ENCODE measurements at places on chromosomes 4 and X.

- H3K27me3 ChIP-seq: no peaks in the 10 kb centered on the region
- H3K36me3 ChIP-seq: peaks cover 5% of the 10 kb centered on the region
- no peak overlapping the region for H3K27ac ChIP-seq
- peaks cover 9% of the 10 kb centered on the region for H3K4me1 ChIP-seq
- no peak for DNase-seq
- H3K4me3 ChIP-seq: no peak overlapping the region
These were observed 234.7 kb downstream of the OR13H1 start for GRCh38 chrX:131778269-131779218.

DNA sequence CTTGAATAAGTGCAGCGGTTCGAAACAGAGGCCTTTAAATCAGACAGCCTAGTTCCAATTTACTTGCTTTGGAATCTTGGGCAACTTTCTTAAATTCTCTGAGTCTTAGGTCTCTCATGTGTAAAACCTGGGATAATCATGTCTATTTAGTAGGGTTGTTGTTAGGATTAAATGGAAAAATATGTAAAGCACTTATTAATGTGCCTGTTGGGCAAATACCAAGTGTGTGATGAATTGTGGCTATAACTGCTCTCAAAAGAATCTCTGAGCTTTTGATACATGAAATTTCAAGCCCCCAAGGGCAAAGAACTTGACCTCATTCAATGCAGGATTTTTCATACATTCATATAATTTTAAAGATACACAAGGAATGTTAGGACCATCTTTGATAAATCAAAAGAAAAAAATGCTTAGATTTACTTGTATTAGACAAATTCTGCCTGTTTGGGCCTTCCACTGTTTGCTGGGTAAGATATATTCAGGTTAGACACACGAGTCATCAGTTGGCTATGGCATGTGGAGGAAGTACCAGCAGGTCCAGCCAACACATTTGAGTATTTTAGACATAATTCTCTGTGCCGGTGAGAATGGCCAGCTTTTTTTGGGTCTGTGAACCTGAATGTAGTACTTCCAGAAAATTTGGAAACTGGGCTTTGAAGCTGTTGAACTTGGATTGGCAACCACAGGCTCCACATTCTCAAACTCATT lies 241.4 kb upstream of the CNKSR2 start:
- no peak overlapping the region for H3K4me3 ChIP-seq
- H3K27me3 ChIP-seq: no peaks in the 10 kb centered on the region
- no peaks in the 10 kb centered on the region for H3K4me1 ChIP-seq
- DNase-seq: no peak

DNA sequence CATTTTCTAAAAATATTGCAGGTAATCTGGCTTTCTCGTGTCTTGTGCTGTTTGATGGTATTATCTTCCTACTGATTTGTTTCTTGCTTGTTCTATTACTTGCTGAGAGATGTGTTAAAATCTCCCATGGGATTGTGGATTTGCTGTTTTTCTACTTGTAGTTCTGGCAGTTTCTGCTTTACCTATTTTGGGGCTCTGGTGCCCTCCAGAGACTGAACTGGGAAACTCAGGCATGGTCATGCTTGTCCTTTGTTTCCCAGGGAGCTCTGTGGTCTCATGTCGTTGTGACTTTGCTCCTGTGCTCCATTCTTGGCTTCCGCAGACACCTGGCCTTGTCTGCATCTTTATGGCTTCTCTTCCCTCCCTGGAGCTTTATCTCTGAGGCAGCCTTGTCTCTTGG lies 39.5 kb downstream of the NSD2 start:
- peaks cover 23% of the 10 kb centered on the region for H3K36me3 ChIP-seq
- H3K4me3 ChIP-seq: no peak overlapping the region
- peaks cover 2% of the 10 kb centered on the region for H3K27me3 ChIP-seq
- H3K27ac ChIP-seq: peak overlapping the region; percentile 30

DNA sequence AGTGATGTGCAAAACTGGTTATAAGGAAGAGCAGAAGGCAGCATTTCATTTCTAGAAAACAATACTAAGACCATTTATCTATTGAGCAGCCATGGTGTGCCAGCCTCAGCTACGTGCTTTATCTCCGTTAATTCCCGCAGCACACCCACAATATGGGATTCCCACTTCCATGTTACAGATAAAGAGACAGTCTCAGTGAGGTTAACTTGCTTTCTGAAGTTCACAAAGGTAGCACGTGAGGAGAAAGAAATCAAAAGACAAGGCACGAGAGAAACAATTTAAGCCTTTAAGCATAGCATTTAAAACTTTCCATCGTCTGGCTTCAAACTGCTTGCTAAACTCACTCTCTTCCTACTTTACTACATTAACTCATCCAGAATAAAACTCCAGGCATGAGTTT lies 8.0 kb upstream of the RPL34 start:
- H3K36me3 ChIP-seq: peaks cover 5% of the 10 kb centered on the region
- no peaks in the 10 kb centered on the region for H3K27me3 ChIP-seq
- H3K27ac ChIP-seq: no peak overlapping the region
- no peak overlapping the region for H3K4me3 ChIP-seq

GRCh38 chr4:184850431-184851199 lies 24.8 kb upstream of the ACSL1 start:
- no peak overlapping the region for H3K4me3 ChIP-seq
- DNase-seq: no peak
- H3K4me1 ChIP-seq: no peaks in the 10 kb centered on the region
- H3K27ac ChIP-seq: no peak overlapping the region
- H3K36me3 ChIP-seq: no peaks in the 10 kb centered on the region

- H3K27ac ChIP-seq: no peak overlapping the region
- peaks cover 7% of the 10 kb centered on the region for H3K4me1 ChIP-seq
- H3K4me3 ChIP-seq: no peak overlapping the region
- no peak for DNase-seq
- H3K27me3 ChIP-seq: no peaks in the 10 kb centered on the region
These were observed 43.1 kb downstream of the SRPX2 start for GRCh38 chrX:100687128-100687527.

- H3K4me1 ChIP-seq: peaks cover 8% of the 10 kb centered on the region
- H3K36me3 ChIP-seq: no peaks in the 10 kb centered on the region
- H3K4me3 ChIP-seq: peak within 1 kb of the TSS; percentile 88
- peak within 1 kb of the TSS; percentile 83 for H3K27ac ChIP-seq
These were observed at the start of gene SPATA18 for GRCh38 chr4:52051213-52051614. Gene SPATA18, plus strand, starts transcription at chr4:52051304. Its CDS starts 401 bp downstream, at chr4:52051705.

GRCh38 chrX:152899111-152899873 lies 1.4 kb downstream of the ZNF185 start:
- no peak overlapping the region for H3K27ac ChIP-seq
- no peak for DNase-seq

DNA sequence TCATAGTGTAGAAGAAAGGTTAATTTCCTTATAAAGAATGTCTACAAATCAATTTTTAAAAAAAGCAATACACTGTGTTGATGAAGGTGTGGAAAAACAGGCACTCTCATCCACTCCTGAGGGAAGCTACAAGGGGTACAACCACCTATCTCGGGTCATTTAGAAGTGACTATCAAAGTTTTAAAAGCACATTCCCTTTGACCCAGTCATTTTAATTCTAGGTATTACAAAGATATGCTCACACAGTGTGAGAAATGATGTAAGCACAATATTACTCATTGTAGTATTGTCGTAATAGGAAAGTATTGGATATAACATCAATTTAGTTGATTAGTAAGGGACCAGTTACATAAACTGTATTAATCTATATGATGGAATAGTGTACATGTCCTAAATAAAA lies 7.4 kb upstream of the HCCS start:
- H3K27me3 ChIP-seq: no peaks in the 10 kb centered on the region
- DNase-seq: no peak
- H3K4me1 ChIP-seq: peaks cover 19% of the 10 kb centered on the region
- H3K4me3 ChIP-seq: no peak overlapping the region
- no peaks in the 10 kb centered on the region for H3K36me3 ChIP-seq

GRCh38 chr4:53780736-53781400 lies 189.6 kb upstream of the LNX1 start:
- peaks cover 69% of the 10 kb centered on the region for H3K4me1 ChIP-seq
- no peaks in the 10 kb centered on the region for H3K27me3 ChIP-seq
- H3K36me3 ChIP-seq: no peaks in the 10 kb centered on the region
- peak overlapping the region; percentile 62 for H3K4me3 ChIP-seq
- DNase-seq: peak; percentile 58

- H3K36me3 ChIP-seq: no peaks in the 10 kb centered on the region
- H3K4me3 ChIP-seq: no peak overlapping the region
- H3K27ac ChIP-seq: no peak overlapping the region
- DNase-seq: no peak
These were observed 63.4 kb downstream of the NUDT10 start for GRCh38 chrX:51395810-51396728.

DNA sequence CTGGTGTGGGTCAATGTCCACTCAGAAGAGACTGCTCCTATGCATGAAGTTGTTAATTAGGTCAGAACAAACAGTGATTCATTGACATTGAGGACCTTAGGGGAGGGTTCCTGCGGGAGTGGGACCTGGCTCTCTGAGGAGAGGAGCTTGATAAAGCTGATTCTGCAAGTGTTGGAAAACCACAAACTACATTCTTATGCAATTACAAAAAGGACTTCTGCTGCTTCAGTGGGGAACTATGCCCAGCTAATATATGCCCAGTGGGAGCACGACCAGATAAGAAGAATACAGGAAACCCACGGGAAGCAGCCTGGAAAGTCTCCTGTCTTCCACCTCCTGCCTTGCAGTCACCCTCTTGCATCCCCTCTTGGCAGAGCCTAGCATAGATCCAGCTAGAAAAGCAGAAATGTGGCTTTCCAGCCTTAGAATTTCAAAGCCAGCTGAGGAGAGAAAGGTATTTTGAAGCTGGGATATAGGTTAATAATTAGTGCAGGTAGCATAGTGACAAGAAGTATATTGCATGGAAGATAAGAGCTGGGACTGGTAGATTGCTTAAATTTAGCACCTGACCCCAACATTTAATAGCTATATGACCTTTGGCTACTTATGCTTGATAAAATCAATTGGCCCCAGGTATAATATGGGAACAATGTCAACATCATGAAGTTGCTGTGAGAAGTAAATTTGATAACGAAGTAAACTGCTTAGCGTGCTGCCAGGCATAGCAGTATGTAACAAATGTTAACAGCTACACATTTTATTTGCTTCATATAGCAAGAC lies 34.9 kb upstream of the UGT8 start:
- DNase-seq: no peak
- H3K27me3 ChIP-seq: peaks cover 2% of the 10 kb centered on the region
- H3K36me3 ChIP-seq: no peaks in the 10 kb centered on the region

DNA sequence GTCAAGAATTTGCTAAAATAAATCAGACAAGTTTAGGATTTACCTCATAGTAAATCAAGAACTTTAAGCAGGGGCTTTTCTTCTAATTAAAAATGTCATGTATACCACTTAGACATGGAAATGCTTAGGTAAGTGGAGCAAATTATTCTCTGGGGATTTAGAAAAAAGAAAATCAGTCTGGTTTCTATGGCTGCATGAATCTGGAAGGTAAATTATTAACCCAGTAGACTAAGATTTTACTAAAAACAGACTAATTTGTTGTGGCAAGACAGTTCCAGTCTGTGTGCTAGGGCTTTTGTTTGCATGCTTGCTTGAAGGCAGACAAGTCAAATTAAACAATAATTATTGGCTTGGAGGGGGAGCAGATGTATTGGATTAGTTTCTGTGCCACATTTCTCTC lies 140.6 kb downstream of the TBL1X start:
- no peak for DNase-seq
- no peak overlapping the region for H3K27ac ChIP-seq
- H3K27me3 ChIP-seq: no peaks in the 10 kb centered on the region
- H3K4me3 ChIP-seq: no peak overlapping the region

- H3K36me3 ChIP-seq: no peaks in the 10 kb centered on the region
- H3K4me3 ChIP-seq: no peak overlapping the region
- peaks cover 8% of the 10 kb centered on the region for H3K27me3 ChIP-seq
- DNase-seq: no peak
- H3K27ac ChIP-seq: no peak overlapping the region
These were observed 183.1 kb upstream of the GALNT7 start for GRCh38 chr4:172985552-172985951.

GRCh38 chr4:66430856-66431255 lies 760.6 kb upstream of the EPHA5 start:
- peak overlapping the region; percentile 11 for H3K27ac ChIP-seq
- no peak for DNase-seq
- H3K4me3 ChIP-seq: no peak overlapping the region

- H3K27ac ChIP-seq: no peak within 1 kb of the TSS
- no peaks in the 10 kb centered on the region for H3K36me3 ChIP-seq
- H3K4me1 ChIP-seq: no peaks in the 10 kb centered on the region
- no peak for DNase-seq
- H3K4me3 ChIP-seq: no peak within 1 kb of the TSS
These were observed at the start of gene TMPRSS11F for GRCh38 chr4:68129793-68130192. Gene TMPRSS11F, minus strand, starts transcription at chr4:68129869. Its CDS starts 49 bp downstream, at chr4:68129820.

- no peak overlapping the region for H3K27ac ChIP-seq
- H3K27me3 ChIP-seq: no peaks in the 10 kb centered on the region
- no peaks in the 10 kb centered on the region for H3K4me1 ChIP-seq
- H3K4me3 ChIP-seq: no peak overlapping the region
- no peak for DNase-seq
- no peaks in the 10 kb centered on the region for H3K36me3 ChIP-seq
These were observed 299.9 kb downstream of the UNC5C start for GRCh38 chr4:95248720-95249425.

- H3K4me3 ChIP-seq: peak overlapping the region; percentile 76
- peak; percentile 46 for DNase-seq
- peaks cover 40% of the 10 kb centered on the region for H3K4me1 ChIP-seq
These were observed 11.9 kb downstream of the EXOC1 start for GRCh38 chr4:55865228-55865806.

DNA sequence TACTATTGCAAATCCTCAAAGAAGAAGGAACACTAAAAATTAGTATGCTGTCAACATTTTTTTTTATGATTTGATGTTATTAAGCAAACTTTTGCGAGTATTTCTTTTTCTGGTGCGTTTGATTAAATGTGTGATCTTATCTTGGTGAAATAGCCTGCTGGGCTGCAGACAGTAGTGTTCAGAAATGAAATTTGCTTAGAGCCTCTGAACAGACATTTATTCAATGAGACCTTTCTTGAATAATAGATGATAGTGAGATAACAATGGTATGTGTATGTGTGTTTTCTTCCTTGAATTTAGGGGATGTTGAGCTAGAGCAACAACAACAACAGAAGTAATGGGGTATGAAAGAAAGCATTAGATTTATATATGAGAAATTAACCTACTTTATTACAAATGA lies 12.7 kb downstream of the ADGRL3 start:
- H3K27me3 ChIP-seq: no peaks in the 10 kb centered on the region
- no peak overlapping the region for H3K4me3 ChIP-seq
- no peak for DNase-seq

- peak; percentile 30 for DNase-seq
- H3K27me3 ChIP-seq: peaks cover 1% of the 10 kb centered on the region
- H3K4me1 ChIP-seq: peaks cover 8% of the 10 kb centered on the region
- no peak overlapping the region for H3K4me3 ChIP-seq
- peak overlapping the region; percentile 28 for H3K27ac ChIP-seq
These were observed 22.5 kb downstream of the MID1 start for GRCh38 chrX:10597871-10598270.

GRCh38 chr4:172838943-172839342 lies 329.7 kb upstream of the GALNT7 start:
- H3K4me1 ChIP-seq: no peaks in the 10 kb centered on the region
- no peaks in the 10 kb centered on the region for H3K27me3 ChIP-seq
- no peaks in the 10 kb centered on the region for H3K36me3 ChIP-seq
- no peak overlapping the region for H3K27ac ChIP-seq
- no peak for DNase-seq
- H3K4me3 ChIP-seq: no peak overlapping the region

Data from HFFc6 (cell line).